ENCODE measurements at places on chromosomes 11 and 22.

DNA sequence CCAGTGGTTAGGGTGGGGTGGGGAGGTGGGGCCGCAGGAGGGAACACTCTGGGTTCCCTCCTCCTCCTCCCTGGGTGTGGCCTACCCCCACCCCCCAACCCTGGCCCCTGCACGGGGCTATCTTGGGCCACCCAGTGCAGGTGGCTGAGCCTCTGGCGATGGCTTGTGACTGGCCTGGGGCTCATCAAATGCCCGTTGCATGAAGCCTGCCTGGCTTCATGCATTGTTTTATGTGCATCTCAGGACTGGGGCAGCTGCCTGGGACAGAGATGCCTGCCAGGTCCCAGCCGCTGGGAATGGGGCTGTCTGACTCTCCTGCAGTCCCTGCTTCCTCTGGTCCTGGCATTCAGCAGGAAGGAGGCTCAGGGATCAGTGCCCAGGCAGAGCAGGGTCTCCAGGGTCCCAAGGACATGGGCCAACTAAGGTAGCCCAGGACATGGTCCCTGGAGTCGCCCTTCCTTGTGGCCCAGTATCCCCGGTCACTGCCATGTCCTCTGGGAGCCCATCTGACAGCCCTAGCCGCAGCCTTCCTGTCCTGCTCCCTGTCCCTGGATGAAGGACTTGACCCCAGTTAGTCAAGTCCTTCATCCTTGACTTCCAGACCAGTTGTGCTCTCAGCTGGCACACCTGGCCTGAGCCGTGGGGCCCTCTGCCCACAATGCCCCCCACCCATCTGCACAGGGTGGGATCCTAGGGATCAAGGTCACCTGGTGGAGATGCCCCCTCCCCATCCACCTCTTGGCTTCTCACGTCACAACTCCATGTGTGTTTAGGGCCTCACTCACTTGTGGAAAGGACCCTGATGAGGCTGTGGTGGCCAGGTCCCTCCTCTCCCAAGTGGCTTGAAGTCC is 112.1 kb upstream of the FGF3 start:
- DNase-seq, result no peak

DNA sequence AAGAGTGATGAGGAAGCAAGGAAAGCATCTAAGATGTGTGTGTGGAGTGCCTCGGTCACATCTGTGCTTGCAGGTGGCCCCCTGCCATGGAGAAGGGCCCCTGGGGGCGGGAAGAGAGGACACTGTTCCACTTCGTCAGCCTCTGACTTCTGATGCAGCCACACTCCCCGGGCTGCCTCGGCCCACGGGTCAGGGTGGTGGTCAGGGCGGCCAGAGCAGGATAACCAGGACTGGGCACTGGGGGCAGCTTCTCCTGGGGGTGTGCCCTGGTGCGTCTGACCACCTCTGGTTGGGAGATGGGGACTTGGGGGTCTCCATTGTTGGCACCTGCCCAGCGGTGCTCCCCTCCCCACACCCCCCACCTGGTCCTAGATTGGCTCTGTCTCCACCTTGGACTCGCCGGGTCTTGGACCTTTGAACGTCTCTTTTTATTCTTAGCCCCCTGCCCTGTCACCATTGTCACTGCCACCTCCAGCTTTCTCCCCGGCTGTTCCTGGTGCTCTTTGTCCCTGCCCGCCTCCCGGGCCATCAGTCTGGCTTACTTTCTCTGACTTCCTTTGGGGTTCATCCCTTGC is 114.4 kb downstream of the KIAA1671 start:
- no peak for DNase-seq

DNA sequence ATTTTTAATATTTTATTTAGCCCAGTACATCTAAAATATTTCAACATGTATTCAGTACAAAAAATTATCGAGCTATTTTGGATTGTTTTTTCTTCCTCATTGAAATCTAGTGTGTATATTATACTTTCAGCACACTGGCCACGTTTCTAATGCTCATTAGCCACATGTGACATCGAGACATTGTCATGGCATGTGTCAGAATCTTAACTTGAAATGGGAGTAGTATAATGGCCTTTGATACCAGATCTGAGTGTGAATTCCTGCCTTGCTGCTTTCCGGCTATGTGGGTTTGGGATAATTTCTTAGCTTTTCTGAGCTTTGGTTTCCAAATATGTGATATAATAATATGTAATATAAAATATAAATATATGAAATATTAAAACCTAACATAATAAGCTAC is 54.3 kb downstream of the BCL2L13 start:
- DNase-seq, result no peak

GRCh38 chr11:10558288-10558687 is 10.2 kb downstream of the LYVE1 start:
- DNase-seq, result no peak

DNA sequence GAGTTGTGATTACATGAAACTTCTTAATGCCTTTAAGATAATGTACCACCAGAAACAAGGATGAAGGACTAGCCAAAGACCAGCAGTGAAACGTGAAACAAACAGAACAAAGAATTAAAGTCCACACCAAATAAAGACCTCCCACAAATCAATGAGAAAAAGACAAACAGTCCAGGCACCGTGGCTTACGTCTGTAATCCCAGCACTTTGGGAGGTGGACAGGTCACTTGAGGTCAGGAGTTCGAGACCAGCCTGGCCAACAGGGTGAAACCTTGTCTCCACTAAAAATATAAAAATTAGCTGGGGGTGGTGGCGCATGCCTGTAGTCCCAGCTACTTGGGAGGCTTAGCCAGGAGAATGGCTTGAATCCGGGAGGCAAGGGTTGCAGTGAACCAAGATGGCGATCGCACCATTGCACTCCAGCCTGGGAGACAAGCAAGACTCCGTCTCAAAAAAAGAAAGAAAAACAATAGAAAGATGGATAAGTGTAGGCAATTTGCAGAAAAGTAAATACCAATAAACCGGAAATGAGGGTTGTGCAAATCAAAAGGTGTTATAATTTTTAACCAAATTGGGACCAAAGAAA is 167.8 kb upstream of the GRK3 start:
- no peak for DNase-seq

GRCh38 chr11:44905131-44905866 is 45.4 kb downstream of the TP53I11 start:
- no peak for DNase-seq

DNA sequence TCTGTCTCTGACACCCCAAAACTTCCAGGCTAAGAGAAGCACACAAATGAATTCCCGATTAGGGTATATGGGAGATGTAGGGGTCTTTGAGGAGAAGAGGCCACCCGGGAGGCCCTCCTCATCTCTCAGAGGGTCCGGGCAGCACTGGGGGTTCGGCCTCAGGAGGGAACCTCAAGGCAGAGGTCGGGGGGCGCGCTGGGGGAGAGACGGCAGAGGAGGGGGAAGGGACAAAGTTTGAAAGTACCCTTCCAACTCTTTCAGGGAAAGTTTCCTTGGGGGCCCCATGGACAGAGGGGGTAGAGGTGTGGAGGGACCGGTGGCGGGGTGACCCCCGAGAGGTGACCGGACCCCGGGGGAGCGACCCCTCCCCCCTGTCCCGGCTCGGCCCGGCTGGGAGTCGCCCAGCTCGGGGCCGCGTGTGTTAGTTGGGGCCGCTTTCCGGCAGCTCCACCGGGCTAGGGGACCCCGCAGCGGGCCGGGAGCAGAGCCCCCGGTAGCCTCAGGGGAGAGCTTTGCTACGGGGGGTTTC is 3.3 kb upstream of the GCAT start:
- DNase-seq, result peak; percentile 74

DNA sequence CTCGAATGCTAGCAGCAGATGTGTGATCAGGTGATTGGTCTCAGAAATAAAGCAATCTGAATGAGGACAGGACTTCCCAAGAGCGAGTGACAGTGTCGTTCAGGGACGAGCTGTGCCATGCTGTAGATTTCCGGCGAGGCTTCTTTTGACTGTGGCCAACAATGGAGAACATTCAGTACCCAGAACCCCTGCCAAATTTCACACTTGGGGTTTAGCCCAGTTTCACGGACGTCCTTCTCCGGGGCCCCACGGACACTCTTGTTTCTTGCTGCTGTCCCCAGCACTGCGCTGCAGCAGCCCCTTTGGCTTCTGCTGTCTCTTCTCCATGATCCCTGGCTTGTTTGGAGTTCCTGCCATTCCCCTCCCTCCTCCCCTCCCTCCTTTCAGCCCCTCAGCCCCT is 115.1 kb upstream of the GRAMD1B start:
- no peak for DNase-seq

DNA sequence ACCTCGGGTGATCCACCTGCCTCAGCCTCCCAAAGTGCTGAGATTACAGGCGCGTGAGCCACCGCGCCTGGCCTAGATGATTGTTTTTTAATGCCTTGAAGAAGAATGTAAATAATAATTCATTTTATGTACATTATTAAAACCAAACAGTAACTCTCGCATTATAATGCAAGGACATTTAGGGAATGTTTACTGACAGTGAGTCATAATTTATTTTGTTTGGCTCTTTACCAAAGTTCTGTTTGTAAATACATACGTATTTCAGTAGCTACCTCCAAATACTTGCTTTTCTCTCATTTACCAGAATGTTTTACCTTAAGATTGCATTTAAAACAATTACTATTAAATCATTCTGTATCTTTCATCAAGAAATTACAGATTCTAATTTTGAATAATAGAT is 3.0 kb downstream of the RAB39A start:
- DNase-seq, result no peak

- DNase-seq, result no peak
These were observed 7.0 kb downstream of the MARK2 start for GRCh38 chr11:63845911-63846310.

DNA sequence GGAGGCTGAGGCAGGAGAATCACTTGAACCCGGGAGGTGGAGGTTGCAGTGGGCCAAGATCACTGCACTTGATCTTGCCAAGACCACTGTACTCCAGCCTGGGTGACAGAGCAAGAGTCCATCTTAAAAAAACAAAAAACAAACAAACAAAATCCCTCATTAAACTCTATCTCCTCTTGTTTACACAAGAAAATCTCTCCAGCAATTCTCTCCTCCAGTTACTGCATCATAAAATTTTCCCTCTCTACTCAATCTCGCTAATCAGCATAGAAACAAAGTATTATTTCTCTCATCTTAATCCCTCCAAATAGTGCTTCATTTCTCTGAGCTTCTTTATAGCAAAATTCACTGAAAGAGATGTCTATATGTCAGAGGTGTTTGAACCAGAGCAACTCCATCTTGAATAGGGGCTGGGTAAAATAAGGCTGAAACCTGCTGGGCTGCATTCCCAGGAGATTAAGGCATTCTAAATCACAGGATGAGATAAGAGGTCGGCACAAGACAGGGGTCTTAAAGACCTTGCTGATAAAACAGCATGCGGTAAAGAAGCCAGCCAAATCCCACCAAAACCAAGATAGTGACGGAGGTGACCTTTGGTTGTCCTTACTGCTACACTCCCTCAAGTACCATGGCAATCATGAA is 19.8 kb downstream of the MTMR2 start:
- DNase-seq, result no peak

GRCh38 chr11:123977731-123978347 is at the start of gene OR10S1:
Gene OR10S1 (minus strand): TSS chr11:123977781. CDS start chr11:123977664, 117 bp downstream.
- peak; percentile 8 for DNase-seq

DNA sequence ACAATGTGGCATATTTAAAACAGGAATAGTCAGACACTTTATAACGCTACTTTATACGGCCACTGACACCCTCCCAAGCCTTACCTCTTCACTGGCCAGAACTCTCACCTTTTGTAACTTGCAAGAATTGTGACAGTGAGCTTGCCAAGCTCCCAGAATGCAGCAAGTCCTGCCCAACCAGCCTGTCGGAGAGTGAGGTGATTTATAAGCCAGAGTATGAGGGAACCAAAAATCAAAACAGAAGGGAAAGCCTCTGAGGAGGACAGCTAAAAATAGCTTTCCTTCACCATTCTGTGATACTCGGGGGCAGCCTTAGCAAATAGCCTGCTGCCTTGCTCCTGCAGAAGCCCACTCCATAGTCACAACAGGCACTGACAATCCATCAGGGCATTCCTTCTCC is 229.7 kb downstream of the FAM76B start:
- DNase-seq, result no peak

DNA sequence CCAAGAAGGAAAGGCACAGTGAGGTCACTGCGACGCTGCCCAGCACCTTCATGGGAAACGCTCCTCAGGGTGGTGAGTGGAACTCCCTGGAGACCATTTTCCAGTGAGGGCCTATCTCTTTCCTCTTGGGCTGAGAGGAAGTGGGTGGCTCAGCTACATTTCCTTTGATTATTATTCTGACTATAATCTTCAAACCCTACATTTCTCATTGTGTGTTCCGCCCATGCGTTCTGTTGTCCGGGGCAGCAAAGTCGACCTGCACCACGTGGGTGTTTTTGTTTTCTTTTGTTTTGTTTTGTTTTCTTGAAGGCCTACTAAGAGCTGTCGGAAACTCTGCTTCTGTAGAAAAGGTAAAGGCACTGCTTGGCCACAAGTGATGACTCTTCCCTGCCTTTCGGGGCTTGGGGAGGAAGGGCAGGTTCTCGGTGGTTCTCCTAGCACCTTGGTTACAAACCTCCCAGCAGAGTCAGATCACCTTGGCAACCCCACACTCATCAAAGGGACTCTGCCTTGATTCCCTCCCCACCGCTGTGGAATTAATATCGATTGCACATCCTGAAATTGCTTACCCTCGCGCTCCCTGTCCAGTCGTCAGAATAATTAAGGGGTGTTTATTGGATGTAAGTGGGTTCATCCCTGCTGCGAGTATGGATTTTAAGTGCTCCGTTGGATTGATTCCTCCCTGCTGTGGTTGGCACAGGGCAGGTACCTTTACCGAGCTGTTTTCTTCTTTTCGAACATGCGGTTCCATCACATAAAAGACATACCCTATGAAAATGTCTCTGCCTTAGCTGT is 7.3 kb downstream of the PARVB start:
- DNase-seq, result no peak

DNA sequence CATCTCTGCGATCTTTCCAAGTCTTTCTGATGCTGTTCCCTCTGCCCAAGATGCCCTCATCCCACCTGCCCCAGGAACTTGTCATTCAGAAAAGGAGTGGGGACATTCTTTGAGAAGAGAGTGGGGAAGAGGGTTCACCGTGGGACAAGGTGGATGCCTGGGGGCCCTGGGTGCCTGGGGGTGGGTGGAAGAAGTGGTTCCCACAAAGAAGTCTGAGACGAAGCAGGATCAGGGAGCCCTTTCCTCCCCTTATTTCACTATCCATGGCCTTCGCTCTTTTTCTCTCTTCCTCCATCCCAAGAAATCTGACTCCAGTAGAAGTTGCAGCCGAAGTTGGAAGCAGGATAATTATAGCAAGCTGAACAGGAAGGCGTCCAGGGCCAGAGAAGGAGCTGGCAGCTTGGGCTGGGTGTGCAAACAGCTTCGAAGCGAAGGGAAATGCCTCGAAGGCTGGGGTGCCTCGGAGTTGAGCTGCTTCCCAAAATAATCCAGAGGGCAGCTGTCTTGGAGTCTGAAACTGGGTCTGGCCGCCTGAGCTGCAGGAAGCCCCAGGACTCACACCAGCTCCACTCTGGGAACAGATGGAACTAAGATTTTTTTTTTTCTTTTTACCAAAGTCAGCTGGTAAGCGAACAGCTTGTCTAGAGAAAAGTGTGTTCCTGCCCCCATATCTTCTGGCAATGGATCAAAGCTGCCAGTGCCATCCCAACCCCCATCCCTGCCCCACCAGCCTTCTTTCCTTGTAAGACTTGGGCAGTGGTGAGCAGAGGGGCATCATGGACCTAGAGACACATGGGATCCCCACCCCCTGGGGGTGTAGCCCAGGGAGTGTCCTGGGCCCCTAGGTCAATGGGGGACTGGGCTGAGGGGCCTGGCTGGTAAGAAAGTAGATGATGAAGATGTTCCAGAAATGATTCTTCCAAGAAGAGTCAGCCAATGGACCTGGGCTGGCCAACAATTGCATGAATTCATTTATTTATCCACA is 31.5 kb downstream of the PARVG start:
- no peak for DNase-seq

GRCh38 chr11:27464289-27464696 is 8.3 kb downstream of the LGR4 start:
- DNase-seq, result no peak

Measured in erythroblast (primary cell).